ENCODE measurements at places on chromosomes 2 and 18.

DNA sequence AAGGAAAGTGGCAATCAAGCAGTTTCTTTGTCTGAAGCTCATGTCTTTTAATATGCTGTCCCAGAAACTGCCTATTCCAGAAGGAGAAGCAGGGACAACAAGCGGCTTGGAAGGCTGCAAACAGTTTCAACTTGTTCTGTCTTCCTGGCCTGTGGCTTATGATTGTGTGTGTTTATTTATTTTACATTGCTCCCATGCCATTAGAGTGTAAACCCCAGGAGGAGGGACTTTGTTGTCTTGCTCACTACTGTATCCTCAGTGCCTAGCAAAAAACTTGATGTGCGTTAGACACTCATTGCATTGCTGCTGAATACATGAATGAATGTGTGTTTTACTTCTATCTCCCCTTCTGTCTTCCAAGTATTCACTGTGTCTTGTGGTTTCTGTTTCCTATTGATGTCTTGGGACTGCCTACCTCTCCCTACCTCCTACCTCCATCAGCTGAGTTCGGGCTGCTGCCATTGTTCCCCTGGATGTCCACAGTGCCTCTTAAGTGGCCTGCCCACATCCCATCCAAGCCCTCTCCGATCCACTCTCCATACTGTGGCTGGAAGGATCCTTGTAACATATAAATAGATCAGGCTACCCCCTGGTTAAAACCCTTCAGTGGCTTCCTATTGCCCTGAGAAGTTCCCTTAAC lies 261.4 kb downstream of the DYSF start:
- no peak for DNase-seq

- no peak for DNase-seq
These were observed 171.1 kb downstream of the FTCDNL1 start for GRCh38 chr2:199679883-199680282.

DNA sequence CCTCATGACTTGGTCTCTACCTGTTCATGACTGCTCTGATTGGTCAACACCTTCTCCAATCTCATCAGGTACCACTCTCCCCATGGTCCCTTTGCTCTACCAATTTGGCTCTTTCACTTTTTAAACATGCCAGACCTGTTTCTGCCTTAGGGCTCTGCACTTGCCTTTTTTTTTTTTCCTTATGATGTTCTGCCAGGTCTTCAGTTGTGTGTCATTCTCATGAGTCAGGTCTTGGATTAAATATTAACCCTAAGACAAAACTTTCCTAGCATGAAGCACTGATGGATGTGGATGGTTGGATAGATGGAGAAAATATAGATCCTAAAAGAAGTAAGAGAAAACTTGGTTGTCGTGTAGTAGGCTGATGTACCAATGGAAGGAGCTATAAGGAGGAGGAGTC lies 219.3 kb downstream of the TTC32 start:
- no peak for DNase-seq

DNA sequence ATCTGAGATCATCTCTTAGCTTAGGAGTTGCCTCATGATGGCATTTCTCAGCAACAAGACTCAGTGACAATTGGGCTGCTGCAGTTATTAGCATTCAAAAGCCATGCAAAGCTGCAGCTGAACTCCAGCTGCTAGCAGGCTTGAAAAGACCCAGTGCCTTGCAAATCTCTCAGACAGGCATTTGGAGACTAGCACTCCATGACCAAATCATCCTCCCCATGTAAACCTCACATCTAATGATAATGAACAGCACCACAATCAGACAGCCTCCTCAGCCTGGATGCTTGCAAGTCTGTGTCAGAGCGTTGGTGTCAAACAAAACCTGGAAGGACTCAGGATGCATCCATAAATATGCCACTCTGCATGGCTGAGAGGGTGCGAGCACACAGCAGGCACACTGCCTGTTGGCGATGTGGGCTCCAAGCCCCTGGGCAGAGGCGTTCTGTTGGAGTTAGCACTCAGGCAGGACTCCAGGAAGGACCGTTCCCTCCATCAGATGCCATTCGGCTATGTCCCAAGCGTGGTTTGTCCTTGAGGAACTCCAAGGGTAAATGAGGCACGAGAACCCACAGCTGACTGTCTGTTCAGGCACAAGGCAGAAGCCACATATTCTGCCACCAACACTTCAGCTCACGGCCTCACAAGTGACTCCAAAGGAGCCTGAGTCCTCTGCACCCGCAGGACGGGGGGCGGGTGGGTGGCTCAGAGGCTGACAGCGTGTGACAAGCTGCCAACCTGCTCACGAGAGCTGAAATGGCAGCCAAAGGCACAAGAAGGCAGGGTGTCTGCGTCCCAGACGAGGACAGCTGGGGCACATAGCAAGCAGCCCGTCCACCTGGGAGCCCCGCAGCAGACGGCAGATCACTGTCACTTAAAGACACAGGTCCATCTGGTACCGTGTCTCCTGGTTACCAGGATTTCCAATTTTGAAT lies 183.8 kb downstream of the MYT1L start:
- DNase-seq = no peak

- no peak for DNase-seq
These were observed 20.2 kb upstream of the GYPC start for GRCh38 chr2:126635736-126636135.

- DNase-seq = no peak
These were observed 157.2 kb downstream of the DDX1 start for GRCh38 chr2:15748736-15749323.

DNA sequence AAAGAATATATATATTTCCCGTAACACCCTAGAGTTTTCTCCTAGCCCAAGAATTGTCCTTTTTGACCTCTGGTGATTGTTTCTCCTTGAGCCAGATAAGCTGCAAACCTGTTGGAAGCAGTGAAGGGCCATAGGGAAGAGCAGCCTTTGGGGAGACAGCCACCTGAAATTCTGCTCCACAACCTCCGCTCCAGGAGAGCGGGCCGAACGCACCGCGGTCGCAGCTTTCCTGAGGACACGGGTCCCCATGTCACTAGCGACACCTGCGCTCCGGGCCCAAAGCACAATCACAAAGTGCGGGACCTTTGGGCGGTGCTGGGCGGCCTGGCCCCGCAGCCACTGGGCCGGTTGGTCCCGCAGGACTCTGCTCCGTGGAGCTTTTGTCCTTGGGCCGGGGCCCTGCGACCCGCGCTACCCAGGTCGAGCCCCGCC lies 557 bp upstream of the DSG2 start:
- DNase-seq = no peak

DNA sequence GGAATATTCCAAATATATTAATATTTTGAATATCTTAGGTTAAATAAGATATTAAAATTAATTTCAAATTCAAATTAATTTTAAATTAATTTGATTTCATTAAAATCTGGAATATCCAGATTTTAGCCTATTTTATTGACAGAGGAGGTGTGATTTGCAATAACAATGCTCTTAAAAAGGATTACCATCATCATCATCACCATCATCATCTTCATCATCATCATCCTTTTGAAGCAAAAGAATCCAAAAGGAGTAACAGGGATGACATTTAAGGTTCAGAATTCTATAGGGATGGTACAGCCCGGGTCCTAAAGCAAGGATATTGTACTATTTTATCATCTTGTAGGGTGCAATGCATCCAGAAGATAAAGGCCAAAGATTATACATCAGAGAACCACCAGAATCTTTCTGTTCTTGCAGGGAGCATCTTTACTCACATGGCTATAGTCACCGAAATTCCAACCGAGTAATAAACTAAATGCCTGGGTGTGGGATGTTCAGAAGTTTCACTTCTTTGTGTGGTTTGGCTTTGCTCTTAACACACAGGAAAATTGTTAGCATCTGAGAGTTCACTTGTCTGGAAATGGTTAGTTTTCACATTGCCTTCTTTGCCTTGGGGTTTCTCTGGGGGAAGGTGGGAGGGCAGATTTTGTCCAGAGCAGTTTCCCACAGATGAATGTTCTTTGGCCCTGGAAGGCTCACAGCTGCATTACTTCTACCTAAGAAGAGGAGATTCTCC lies 99.1 kb upstream of the ITGA6 start:
- DNase-seq = no peak

- no peak for DNase-seq
These were observed 212.8 kb upstream of the SOX11 start for GRCh38 chr2:5479265-5479928.

DNA sequence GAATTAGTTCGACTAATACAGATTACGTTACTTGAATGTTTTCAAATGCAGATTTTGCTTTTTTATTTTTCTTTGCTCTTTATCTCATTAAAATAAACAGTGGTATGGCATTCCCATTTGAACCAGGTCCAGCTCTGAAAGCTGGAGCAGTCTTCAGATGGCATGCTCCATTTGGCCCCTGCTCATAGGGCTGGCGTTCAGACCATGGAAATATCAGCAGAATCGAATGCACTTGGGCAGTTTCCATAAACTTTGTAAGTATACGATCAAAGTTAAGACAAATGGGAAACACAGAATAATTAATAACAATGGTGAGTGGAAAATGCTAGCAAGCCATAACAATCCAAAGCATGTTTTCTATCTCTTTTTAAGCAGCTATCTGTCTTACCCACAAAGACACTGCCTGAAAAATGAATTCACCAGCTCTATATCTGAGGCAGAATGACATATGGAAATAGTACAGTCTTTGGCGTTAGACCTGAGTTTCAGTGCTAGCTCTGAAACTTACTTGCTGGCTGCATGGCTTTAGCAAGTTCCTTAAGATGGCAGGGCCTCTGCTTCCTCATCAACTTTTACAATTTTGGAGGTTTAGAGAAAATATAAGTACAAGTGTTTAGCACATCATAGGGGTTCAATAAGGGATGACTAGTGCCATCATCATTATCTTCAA lies 131.6 kb downstream of the BCL2 start:
- no peak for DNase-seq
